ENCODE measurements at places on chromosomes 13 and 19. TPM values are rescaled to one million over a fixed set of nuclear protein-coding genes. Genes with fewer than 3 reads are reported as not detected.

Gene MAST1
- total RNA-seq = 1.5 TPM

Gene SPHK2
- total RNA-seq = 13.0 TPM

Gene SPRY2
- total RNA-seq = 25.8 TPM

Gene KIR3DL1
- total RNA-seq = not detected

Gene ANGPTL4
- total RNA-seq = 82.0 TPM

Gene LRP3
- total RNA-seq = 26.3 TPM

Gene COX7A1
- not detected for total RNA-seq

Gene ZNF285
- total RNA-seq = 1.5 TPM

Gene EXOC3L2
- total RNA-seq = not detected

Gene URAD
- not detected for total RNA-seq

Gene SLC17A7
- not detected for total RNA-seq

Gene TMEM150B
- not detected for total RNA-seq

Gene DPF1
- total RNA-seq = 2.6 TPM

Gene LCP1
- total RNA-seq = 7.0 TPM

Gene FXYD7
- not detected for total RNA-seq

Gene STK11
- 96.9 TPM for total RNA-seq

Gene ACER1
- not detected for total RNA-seq

Gene PTGIR
- total RNA-seq = 0.58 TPM

Gene SHISA2
- total RNA-seq = 170 TPM

Gene SYCN
- not detected for total RNA-seq

Gene SLC44A2
- 52.0 TPM for total RNA-seq

Gene SIGLEC5
- not detected for total RNA-seq

Gene PLEKHF1
- total RNA-seq = 16.3 TPM

Gene SIGLEC10
- total RNA-seq = not detected

Gene GDF15
- 76.3 TPM for total RNA-seq

Gene KANK3
- 0.29 TPM for total RNA-seq

Gene ISYNA1
- total RNA-seq = 88.7 TPM

Gene SEMA6B
- total RNA-seq = 0.65 TPM

Gene CEACAM3
- not detected for total RNA-seq

Gene SPART
- total RNA-seq = 24.7 TPM

Gene KLK15
- total RNA-seq = not detected

Gene ITGBL1
- 0.94 TPM for total RNA-seq

Gene KASH5
- not detected for total RNA-seq

Gene ZNF442
- total RNA-seq = 0.36 TPM

Gene OR7A5
- total RNA-seq = not detected

Gene RNF17
- 0.65 TPM for total RNA-seq

Gene NMRK2
- total RNA-seq = not detected

Data from epithelial cell of proximal tubule (primary cell).